ENCODE measurements at places on chromosomes 7 and 10.

DNA sequence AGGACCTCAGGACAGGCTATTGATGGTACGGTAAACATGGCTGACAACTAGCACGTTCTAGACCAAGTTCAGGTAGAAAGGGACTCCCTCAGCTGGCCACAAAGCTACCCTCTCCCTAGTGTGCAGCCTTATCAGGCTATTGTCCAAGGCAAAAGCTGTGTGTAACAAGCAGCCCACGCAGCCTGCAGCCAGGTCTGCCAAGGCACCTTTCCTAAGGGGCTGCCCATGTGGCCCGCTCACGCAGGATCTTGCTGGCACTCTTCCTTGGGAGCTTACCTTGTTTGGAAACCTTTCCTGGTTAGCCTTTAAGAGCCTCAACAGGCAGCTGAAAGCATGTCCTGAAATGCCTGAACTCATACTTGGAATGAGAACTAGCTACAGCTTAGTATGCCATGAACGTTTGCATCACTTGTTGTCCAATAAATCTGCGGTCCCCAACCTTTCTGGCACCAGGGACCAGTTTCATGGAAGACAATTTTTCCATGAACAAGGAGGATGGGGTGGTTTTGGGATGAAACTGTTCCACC, 51.7 kb downstream of the SYPL1 start:
- no peak for DNase-seq

DNA sequence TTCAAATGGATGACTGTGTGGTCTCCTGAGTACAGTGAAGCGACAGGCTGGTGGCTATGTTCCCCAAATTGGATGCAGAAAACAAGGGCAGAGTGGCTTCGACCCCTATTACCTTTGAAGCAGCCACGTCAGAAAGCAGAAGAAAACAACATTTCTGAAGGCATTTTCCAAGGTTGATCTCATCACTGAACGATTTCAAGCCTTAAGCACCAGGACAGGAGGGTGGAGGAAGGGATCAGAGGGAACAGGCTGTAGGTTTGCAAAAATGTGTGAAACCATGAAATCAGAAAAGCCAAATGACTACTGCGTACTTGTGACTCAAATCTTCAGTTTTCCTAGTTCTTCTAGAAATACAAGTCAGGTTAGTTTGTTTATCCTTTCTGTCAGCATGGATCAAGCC, 181.0 kb upstream of the TMEM106B start:
- no peak for DNase-seq

DNA sequence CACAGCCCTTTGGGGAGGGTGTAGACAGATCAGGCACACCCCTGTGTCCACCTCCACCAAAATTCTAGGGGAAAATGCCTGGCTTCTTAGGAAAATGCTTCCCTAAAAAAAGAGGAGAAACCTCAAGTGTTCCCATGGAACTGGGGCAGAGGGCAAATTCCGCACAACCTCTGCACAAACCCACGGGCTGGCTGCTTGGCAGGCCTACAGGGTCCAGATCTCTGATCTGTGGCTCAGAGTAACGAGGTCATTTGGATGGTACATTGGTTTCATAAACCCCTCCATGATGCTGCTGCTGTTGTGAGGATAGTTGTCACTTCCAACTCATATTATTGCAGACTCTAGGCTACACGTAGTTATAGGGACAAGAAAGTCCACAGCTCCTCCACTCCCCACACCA, 16.0 kb downstream of the LGI1 start:
- no peak for DNase-seq

DNA sequence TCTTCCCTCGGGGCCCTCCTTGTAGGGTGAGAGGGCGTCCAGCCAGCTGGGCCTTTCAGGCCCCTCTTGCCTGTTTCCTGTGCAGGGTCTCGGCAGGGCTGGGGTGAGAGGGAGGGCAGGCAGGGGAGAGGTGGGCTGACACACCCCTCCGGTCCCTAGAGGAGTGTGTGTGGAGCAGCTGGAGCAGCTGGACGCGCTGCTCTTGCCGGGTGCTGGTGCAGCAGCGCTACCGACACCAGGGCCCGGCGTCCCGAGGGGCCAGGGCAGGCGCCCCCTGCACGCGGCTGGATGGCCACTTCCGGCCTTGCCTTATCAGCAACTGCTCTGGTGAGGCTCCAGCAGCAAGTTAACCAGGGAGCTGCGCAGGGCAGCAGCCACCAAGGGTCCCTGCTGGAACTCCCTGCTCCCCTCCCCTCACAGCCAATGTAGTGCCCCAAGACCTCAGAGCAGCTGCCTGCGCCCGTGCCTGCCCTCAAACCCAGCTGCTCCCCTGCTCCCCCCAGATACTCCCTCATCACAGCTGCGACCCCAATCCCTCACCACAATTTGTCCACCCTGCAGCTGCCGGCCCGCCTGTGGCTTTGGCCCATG, 15.7 kb upstream of the ZNF862 start:
- peak; percentile 70 for DNase-seq

GRCh38 chr10:131115801-131116200, 195.7 kb downstream of the TCERG1L start:
- peak; percentile 46 for DNase-seq

DNA sequence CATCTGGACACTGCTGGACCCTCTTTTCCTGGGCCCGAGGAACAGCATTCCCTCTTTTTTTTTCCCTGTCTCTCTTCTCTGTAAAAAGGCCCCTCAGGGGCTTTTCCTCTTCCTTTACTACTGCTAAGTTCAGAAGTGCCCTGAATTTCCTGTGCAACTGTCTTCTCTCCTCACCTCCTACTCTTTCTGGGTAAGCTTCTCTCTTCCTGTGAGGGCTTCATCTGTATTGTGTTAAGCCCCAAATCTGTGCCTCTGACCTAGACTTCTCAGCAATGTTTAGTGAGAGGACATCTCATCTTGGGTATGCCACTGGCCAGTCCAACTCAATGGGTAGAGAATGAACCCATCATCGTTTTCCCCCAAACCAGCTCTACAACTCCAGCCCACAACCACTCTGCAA, 174.2 kb downstream of the PTEN start:
- DNase-seq: no peak

GRCh38 chr7:124898531-124898930, 31.1 kb downstream of the POT1 start:
- no peak for DNase-seq

Measured in posterior cingulate gyrus (tissue), 11 donors.